ENCODE measurements at places on chromosomes 7 and 10. TPM values are rescaled to one million over a fixed set of nuclear protein-coding genes. Genes with fewer than 3 reads are reported as not detected.

WNT2 gene
- 138 TPM for polyA plus RNA-seq

CAV1 gene
- polyA plus RNA-seq: 431 TPM

STEAP4 gene
- 6.2 TPM for polyA plus RNA-seq

SPDYE11 gene
- 0.56 TPM for polyA plus RNA-seq

CABCOCO1 gene
- 6.4 TPM for polyA plus RNA-seq

ZNF777 gene
- polyA plus RNA-seq: 9.3 TPM

MSANTD7 gene
- polyA plus RNA-seq: 15.8 TPM

GPR37 gene
- polyA plus RNA-seq: 4.7 TPM

BTBD16 gene
- polyA plus RNA-seq: not detected

LBX1 gene
- polyA plus RNA-seq: 1.5 TPM

All from right lung (tissue), 10 donors.